ENCODE measurements at places on chromosomes 4 and X.

GRCh38 chrX:2487366-2487765 is 13.4 kb downstream of the DHRSX start:
- DNase-seq, result no peak

GRCh38 chrX:71637253-71637618 is 18.9 kb upstream of the CXCR3 start:
- no peak for DNase-seq

- DNase-seq, result no peak
These were observed 7.7 kb downstream of the LSM6 start for GRCh38 chr4:146183209-146183608.

- DNase-seq, result no peak
These were observed 169.1 kb downstream of the ARHGAP24 start for GRCh38 chr4:85644061-85644460.

- no peak for DNase-seq
These were observed 1.4 kb downstream of the FGF2 start for GRCh38 chr4:122827879-122828601.

GRCh38 chrX:110171442-110171841 is 146.4 kb downstream of the AMMECR1 start:
- no peak for DNase-seq

- DNase-seq, result no peak
These were observed 50.7 kb downstream of the MAP7D3 start for GRCh38 chrX:136200466-136200865.

DNA sequence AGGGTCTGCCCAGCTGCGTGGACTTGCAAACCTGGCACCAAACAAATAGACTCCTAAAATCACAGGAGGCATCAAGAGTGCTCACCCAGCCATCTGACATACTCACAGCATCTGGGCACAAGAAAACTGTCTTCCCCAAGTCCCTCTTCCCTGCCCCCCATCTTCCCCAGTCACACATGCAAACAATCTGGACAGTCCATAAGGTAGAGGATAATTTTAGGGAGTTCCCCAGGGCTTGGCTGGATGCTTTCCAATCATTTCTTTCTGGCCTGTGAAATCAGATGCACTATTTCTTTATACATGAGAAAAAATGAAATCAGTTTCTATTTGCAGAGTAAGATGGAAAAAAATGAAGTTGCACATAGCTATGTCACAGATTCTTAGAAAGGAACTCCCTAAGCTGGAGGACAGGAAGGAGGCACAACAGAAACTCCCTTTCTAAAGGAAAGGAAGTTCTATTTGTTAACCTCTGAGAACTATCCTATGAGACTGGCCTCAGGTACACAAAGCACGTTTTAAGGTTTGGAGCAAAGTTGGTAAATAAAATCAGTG is 342.3 kb downstream of the HNRNPD start:
- no peak for DNase-seq

GRCh38 chr4:10721616-10722015 is 37.0 kb upstream of the CLNK start:
- DNase-seq, result no peak

DNA sequence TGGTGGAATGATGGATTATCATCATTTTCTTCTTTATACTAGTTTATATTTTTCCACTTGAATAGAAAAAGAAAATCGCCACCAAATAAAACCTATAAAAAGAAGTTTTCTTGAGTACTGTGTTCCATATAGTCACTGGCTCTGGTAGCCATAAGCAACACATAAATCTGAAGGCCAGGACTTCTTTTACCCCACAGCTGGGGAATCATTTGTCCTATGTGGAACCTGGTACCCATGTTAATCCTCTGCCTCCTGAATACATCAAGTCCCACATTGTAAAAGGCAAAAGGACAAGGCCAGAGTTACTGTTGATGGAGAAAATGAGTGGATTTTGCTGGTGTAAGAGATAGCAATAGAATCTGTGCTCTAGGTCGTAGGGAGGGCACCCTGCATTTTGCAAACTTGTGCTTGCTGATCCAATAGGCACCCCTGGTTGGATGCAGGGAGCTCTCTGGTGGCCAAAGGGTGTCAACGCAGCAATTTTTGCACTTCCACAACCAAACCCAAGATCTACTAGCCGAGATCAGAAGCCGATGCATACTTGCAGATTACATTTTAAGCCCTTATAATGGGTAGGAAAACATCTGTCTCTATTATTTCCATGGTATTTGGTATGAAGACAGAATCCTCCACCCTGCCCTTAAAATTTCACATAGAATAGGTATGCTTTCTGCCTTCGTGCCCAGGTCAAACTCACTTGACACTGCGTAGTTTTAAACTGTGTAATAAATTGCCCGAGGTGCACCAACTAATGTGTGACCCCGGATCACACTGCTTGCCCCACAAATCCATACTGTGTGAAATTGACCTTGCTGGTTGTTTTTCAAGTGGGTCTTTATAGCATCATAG is 146.2 kb upstream of the SCML1 start:
- no peak for DNase-seq

DNA sequence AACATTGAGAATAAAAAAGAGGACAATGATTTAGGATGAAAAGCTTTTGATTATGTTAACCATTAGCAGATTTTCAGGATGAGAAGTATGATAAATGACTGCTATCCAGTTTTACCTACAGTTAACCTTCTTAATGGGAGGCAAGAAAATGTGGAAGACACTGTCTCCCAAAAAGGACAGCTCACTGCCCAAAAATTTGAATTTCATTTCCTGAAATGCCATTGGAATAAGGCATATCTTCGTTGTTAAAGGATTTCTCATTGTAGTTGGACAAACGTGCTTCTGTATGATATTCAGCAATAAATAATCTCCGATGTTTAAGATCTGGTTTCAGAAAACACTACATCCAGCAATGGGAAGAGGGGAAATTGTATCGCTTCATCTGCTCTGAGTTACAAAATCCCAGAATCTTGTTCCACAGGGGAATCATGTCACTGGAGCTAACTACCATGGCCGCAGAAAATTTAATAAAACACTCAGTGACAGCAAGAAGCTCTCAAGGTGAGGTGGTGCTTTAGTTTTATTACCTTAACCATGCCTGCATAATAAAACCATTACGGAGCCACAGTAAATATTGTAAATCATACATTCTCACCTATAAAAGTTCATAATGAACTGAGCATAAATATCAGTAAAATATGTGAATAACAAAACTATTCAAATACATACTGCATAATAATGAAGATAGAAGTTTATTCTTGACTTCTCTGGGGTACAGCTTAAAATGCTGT is 552.3 kb downstream of the PCDH7 start:
- no peak for DNase-seq

DNA sequence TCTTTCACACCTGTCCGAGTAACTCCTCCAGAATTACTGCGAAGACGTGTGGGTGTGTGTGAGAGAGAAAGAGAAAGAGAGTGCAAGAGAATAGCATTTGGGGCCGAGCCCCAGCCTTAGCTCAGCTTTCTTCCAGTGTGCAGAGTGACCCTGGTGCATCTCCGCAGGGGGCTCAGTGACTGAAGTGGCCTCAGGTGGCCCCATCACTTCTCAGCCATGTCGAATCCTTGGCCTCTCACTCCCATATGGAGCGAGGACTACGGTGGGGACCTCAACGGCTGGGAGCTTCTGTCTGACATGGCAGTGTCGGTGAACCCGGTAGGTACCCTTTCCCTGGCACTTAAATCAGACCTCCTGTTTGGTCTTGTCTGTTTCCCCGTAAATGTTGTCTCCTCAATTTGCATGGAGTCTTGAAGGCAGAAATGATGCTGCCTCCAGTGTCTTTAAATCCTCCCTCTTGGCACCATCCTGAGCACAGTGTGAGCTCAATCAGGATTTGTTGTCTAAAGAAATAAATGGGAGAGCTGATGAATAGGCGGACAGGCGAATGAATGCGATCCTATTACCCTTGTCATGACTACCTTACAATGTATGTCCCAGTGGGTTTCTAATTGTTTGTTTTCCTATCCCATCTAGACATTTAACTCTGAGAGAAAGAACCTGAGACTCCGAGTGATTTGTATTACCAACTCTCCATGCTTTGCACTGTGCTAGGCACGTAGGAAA is 305.9 kb downstream of the AFF2 start:
- DNase-seq, result no peak

DNA sequence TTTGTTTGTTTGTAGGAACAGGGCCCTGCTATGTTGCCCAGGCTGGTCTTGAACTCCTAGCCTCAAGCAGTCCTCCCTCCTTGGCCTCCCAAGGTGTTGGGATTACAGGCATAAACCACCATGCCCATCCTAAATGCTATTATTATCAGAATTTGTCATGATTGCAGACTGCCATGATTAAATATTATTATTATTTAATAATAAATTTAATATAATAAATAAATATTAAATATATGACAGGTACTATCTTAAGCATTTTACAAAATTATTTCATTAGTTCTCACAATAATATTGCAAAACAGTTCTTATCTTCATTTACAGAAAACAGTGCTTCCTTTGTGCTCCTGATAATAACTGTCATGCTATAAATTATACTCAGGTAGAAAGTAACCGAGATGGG is 133.4 kb upstream of the JADE1 start:
- no peak for DNase-seq

DNA sequence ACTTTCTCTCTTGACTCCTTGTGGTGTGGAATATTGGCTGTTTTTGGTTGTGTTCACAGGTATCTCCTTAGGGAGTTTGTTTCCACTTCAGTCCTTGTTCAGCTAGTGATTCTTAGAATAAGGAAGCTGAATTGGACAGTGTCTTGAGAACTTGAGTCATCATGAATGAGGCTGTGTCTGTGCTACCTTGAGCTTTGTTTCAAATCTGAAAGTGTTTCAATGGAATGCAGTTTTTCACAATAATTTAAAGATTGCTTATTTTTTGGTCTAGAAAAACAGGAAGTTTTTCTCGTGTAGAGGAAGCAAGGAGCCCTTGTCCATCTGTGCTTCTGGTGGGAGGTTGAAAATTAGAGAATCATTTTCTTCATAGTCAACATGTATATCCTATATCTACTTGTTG is 76.5 kb downstream of the ZNF518B start:
- DNase-seq, result no peak

DNA sequence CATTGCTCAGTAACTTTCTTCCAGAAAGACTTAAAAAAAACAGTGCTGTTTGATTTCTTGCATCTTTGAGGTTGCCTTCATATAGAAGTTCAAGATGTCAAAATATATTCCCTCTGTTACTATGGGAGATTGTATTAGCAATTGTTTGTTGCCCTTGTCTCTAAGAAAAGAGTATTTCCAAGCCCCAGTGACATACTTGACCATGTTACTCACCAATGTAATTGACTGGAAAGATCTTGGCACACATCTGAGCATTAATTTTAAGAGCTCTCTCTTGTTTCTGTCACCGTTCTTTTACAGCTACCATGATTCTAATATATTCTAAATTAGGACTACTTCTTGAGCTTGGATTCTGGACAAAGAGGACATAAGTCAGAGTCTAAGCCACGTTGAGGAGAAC is 902.7 kb upstream of the EPHA5 start:
- no peak for DNase-seq

- no peak for DNase-seq
These were observed 138.1 kb downstream of the MID1 start for GRCh38 chrX:10482261-10482660.

- DNase-seq, result no peak
These were observed 68.1 kb upstream of the FTHL17 start for GRCh38 chrX:31139961-31140360.

- no peak for DNase-seq
These were observed 1201.9 kb downstream of the STIM2 start for GRCh38 chr4:28062562-28062961.

DNA sequence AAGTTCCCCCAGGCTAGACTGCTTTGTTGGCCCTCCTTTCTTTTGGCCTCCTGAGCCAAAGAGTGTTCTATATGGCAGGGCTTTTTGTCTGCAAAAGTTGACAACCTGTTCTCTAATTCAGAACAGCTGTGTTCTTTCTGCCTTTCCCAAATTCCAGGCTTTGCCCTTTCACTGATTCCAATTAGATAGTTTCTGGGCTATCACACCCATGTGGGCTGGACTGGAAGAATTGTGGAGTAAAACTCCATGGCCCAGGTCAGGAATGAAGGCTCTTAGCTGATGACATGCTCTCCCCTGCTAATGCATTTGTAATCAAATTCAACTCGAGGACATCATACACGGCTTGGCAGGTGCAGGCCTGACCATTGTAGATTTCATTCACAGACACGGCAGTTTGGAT is 19.4 kb downstream of the BMP3 start:
- DNase-seq, result no peak

DNA sequence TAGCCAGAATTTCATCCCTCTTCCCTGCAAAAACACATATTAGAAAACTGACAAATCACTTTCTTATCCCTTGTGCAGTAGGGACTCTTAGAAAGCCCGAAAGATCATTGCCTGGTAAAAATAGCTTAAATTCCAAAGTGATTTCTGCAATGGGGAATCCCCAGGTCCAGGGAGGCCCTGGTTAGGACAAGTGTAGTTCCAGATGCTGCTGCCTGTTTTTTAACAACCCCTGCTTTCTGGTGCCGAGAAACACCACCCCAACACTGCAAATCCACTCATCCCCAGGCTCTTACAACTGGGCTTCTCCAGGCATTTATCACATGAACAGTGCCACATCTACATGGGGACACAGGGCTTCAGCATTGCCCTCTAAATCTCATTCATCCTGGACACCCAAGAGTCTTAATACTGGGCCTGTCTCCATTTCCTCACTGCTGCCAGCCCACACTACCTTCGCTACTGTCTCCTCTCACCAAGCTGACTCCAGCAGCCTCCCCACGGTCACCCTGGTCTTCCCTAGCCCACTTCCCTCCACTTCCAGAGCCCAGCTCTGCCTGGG is 112.2 kb upstream of the PSAPL1 start:
- no peak for DNase-seq

DNA sequence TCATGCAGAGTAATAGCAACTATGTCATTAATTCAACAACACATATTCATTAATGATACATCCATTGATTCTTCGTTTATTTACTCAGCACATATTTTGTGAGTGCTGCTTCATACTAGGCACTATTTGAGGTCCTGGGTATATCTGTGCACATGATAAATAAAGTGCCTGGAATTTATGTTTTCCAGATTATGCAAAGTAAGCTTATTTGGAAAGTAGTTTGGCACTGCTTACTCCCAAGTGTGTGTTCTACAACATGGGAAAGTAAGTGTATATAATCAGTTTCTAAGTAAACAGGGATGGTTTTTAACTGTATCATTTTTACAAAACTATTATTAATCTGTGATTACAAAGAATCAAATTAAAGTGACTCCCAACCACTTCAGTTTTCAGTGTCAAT is 16.8 kb upstream of the EPGN start:
- no peak for DNase-seq

DNA sequence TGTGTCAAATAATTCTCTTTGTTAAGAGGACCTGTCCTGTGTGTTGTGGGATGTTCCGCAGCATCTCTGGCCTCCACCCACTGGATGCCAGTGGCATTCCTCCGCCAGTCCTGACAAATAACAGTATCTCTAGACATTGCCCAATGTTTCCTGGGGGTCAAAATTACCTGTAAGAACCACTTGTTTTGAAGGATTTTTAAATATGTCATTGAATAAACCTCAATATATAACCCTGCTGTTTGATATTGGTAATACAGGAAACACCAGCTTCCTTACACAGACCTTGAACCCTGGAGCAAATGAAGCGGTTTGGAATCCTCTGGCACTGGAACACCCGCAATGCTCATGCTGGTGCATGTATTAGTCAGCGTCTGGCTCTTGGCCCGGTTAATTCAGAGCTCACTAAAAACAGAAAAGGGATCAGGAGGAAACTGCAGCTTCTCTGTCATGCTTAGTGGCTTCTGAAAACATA is 101.3 kb downstream of the TBL1X start:
- no peak for DNase-seq

Data from effector CD8-positive, alpha-beta T cell (primary cell).